NT2/D1 (cell line): ENCODE measurements at places on chromosomes 7 and 10.

- DNase-seq = no peak
Observed at GRCh38 chr7:112185005-112185834, 21.0 kb downstream of the DOCK4 start.

GRCh38 chr7:130850956-130851355 lies 116.9 kb upstream of the KLF14 start:
- no peak for DNase-seq

DNA sequence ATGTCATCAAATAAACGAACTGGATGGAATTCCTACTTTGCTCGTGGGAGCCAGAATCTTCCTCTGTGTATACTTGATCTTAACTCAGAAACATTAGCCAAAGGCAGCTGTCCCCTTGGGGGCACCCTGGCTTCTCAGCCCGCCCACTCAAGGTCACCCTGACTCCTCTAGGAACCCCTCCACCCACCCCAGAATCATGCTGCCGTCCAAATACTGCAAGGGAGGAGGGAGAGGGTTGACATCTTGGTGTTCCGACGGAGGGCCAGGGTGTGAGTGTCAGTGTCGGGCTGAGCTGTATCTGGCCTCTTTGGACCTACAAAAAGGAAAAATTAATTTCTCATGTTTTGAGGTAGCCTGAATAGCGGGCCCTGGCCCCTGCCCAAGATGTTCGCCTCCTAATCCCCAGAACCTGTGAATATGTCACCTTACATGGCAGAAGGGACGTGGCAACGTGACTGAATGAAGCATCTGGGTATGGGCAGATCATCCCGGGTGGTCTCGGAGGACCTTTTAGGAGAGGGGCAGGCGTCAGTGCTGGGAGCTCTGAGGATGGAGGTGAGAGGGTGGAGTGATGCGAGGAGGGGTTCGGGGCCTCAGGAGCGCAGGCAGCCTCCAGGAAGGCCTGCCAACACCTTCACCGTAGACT lies 40.5 kb upstream of the RBM33 start:
- DNase-seq = no peak

DNA sequence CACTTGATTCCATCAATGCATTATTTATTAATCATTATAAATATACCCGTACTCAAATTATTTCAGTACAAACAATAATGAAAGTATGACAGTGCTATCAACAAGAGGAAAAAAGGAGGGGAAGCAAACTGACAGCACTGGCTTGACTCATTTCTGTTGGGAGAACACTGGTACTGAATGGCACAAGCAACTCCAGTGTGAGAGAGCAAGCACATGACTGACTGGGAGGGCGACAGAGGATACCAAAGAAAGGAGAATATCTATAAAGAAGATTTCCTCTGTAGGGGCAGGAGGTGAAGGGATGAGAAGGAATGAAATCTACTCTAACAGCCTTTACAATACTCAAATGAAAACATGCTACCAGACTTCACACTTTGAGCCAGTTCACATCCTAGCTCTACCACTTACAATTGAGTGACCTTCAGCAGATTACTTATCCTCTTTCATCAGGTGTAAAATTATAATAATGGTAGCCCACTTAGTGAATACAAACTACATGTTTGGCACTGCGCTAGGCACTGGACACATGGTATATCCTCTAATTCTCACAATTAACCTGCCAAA lies 1.5 kb downstream of the USP54 start:
- no peak for DNase-seq

DNA sequence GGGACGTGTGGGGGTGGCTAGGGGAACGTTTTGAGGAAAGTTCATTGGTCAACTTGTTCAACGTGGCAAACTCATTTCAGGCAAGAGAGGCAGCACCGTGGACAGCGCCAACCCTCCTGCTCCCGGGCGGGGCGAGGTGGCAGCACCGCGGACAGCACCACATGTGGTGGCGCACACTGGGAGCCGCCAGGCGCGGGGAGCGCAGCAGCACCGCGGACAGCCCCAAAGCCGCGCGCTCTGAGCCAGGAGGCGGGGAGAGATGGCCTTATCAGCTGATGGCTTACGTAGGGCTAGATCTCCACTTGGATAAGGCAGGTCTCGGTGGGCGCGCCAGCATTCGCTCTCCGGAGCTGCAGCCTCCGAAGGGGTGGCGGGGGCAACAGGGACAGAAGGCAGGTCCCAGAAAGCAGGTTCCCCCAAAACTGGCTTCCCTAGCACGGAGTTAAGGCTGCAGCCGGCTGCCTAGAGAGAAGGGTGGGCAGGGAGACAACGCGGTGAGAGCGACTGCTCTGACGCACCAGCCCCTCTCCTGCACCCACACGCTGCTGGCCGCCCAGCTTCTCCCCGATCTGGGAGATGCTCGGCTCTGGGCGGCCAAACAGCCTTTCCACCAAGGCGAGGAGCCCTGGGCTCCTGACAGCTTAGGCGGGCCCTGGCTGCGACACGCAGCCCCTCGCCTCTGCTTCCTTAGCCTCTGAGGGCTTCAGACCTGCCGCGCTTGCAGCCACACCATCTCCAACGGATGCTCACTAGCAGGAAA lies at the start of gene HTR5A:
Gene HTR5A, plus strand, starts transcription at position 333 of the 760 bp plus-strand sequence. CDS start 576 bp downstream, outside the sequence.
- DNase-seq = peak; percentile 91

- no peak for DNase-seq
Observed at GRCh38 chr10:21980691-21981090, 22.8 kb downstream of the DNAJC1 start.

DNA sequence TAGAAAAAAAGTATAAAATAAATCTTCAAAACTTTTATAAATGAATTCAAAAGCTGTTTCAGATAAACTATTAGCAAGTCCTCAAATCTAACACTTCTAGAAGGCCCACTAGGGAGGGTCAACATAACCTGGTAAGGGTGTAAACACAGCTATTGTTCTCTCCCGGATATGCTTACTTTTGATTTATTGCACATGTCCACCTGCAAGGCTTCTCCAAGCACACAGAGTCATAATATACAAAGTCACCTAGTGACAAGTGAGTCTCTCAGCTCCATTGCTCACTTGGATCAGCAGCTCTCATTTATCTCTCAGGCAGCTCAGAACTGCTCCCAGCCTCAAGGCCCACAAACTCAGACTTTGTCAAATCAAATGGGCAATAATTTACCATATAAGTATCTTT lies 44.0 kb upstream of the COL1A2 start:
- DNase-seq = no peak

DNA sequence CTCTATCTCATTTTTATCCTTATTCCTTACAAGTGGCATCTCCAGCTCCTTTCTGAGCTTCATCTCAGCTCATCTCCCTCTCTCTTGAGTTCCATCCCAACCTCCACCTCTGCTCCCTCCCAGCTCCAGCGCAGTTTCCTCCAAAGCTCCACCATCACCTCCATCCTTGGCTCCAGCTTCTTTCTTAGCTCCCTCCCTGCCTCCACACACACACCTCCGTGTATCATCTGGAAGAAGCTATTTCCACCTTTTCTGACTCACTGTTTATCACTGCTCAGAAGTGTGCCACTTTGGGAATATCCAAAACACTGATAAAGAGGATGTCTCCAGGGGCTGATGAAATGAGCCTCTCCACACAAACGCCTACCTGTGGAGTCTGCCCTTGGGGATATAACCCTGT lies 481.4 kb downstream of the PTPRN2 start:
- no peak for DNase-seq

- no peak for DNase-seq
Observed at GRCh38 chr7:150842018-150842417, 10.3 kb upstream of the AOC1 start.

- DNase-seq = no peak
Observed at GRCh38 chr10:69224862-69225657, 4.9 kb downstream of the HKDC1 start.

DNA sequence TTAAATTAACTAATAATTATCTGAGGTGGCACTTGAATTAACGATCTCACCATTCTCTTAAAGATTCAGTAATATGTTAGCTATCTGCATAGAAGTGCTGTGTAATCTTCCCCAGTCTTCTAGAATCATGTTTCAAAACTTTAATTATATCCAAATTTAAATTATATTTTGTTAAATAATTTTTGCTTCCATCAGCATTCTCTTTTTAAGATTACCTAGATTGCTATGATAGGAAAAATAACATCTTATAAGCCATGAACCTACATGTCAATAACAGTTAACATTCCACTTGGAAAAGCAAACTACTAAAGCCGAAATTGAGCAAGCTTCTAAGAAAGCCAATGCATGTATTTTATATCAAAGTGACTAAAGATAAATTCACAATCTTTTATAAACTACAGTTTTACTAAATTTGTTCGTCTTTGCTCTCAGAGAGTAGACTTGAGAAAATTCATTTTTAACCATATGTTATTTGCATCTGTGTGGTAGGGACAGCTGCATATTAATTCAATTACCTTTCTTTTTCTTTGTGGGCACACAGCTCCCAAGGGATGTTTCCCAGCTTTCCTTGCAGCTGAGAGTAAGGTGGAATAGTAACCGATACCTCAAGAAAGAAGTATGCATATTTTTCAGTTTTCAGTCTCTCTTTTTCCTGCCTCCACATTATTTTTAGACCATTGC lies 105.4 kb upstream of the ABCB5 start:
- DNase-seq = no peak

DNA sequence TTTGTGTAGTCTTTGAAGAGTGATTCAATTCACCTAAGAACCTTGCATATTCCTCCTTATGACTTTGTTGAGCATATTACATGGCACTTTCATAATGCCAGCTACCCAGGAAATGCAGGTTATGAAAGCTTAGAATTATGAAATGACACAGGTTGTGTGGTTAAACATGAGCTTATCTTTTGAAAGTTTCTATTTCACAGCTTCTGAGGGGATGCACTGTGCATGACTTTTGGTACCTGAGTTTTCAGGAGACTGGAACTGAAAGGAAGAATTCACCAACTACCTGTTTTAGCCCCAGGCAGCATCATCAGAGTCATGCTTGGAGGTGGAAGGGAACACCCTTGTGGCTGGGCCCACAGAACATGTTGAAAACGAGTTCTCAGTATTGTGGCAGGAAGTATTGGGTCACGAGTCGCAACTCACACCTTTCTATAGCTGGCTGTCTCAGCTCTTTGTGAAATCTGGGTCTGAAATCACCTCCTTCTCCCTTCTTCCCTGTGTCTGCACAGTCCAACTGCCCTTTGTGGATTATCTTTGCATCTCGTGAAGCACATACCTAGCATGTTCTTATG lies 228.2 kb downstream of the PTEN start:
- no peak for DNase-seq

- no peak for DNase-seq
Observed at GRCh38 chr10:132539894-132540293, 2.3 kb downstream of the INPP5A start.

GRCh38 chr7:1555813-1556543 lies at the start of gene TMEM184A:
TMEM184A (minus strand) TSS chr7:1556205; CDS start chr7:1555484, 721 bp downstream.
- peak; percentile 54 for DNase-seq

- DNase-seq = no peak
Observed at GRCh38 chr7:143145-143751, 49.1 kb upstream of the FAM20C start.

GRCh38 chr10:86401588-86402282 lies 35.1 kb upstream of the GRID1 start:
- DNase-seq = no peak

- DNase-seq = no peak
Observed at GRCh38 chr7:127485482-127485881, 93.0 kb upstream of the ZNF800 start.

- no peak for DNase-seq
Observed at GRCh38 chr7:149495785-149496641, 1.6 kb downstream of the ZNF746 start.

- DNase-seq = peak; percentile 1
Observed at GRCh38 chr7:147308539-147308938, 1191.9 kb downstream of the CNTNAP2 start.

GRCh38 chr10:104317269-104317710 lies 21.0 kb downstream of the ITPRIP start:
- no peak for DNase-seq

GRCh38 chr7:104976966-104977636 lies 36.9 kb upstream of the KMT2E start:
- no peak for DNase-seq

GRCh38 chr7:80249184-80249583 lies 114.6 kb downstream of the GNAI1 start:
- DNase-seq = no peak

- no peak for DNase-seq
Observed at GRCh38 chr10:31393844-31394243, 74.8 kb downstream of the ZEB1 start.

DNA sequence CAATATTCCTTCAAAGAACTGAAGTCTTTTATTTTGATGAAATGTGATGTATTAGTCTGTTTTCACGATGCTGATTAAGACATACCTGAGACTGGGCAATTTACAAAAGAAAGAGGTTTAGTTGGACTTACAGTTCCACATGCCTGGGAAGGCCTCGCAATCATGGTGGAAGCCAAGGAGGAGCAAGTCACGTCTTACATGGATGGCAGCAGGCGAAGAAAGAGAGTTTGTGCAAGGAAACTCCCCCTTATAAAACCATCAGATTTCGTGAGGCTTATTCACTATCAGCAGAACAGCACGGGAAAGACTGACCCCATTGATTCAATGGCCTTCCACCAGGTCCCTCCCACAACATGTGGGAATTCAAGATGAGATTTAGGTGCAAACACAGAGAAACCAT lies 750.3 kb upstream of the KCND2 start:
- DNase-seq = no peak

DNA sequence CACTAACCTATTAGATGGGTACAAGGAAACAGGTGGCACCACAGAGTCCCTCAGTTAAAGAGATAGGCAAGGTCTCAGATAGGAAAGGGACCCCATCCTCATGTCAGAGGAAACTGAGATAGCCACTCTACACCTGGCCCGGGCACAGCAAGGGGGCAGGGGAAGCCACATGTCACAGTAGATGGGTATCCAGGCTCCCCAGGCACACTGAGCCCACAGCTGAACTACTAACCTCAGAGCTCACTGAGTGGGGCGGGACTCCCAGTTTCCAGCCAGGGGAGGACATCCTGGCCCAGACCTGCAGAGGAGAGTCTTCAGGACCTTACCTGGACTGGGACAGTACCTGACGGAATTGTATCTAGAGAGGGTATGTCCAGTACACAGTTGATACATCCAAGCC lies 3.7 kb upstream of the CDHR1 start:
- DNase-seq = no peak

DNA sequence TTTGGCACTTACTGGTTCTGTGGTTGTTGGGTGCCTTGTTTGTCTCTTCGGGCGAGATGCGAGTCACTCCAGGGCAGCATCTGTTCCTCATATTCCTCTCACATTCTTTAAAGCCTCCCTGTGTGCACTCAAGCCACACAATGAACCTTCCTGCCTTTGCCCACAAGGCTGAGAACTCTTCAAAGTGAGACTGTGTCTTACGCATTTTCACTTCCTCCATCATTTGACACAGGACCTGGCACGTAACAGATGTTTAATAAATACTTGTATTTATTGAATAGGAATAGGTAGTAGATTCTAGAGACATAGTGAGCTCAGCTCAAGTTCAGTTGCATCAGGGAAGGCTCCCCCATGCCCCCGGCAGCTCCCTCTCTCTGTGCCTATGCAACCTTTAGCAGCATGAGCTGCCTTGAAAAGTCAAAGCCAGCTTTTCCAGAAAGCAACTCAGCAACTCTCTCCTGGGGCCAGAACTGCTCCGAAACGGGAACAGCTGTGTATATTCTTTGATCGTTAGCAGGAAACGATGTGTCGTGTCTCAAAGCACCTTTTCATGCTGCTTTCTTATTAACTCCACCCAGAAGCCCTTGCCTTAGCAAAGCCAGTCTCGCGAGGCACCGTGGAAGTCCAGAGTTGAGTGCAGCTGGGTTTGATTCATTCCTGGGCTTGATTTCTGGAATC lies 97.5 kb downstream of the PFKFB3 start:
- DNase-seq = no peak

GRCh38 chr7:1851721-1852516 lies 181.8 kb downstream of the ELFN1 start:
- no peak for DNase-seq
